ENCODE measurements at places on chromosomes 11 and 22.

- DNase-seq = no peak
Observed at GRCh38 chr11:64385945-64386704, 27.2 kb downstream of the RPS6KA4 start.

GRCh38 chr11:64224891-64225607 lies 937 bp downstream of the TRPT1 start:
- DNase-seq = no peak

- no peak for DNase-seq
Observed at GRCh38 chr11:67415501-67416304, at the start of gene CARNS1. Gene CARNS1, plus strand, starts transcription at chr11:67415678. Its CDS starts 522 bp downstream, at chr11:67416200.

- no peak for DNase-seq
Observed at GRCh38 chr11:128823753-128824152, 43.3 kb downstream of the KCNJ1 start.

GRCh38 chr11:11035331-11035730 lies 177.5 kb upstream of the ZBED5 start:
- DNase-seq = no peak

All from cortex of kidney (tissue), 1 donor.